Hepatocyte (in vitro differentiated cells): ENCODE measurements at places on chromosomes 5 and 9.

GRCh38 chr5:51279983-51280706 is 103.1 kb upstream of the ISL1 start:
- peak; percentile 35 for DNase-seq

GRCh38 chr9:109098960-109099308 is 20.8 kb downstream of the TMEM245 start:
- peak; percentile 28 for DNase-seq

- no peak for DNase-seq
These were observed 102.2 kb upstream of the CLINT1 start for GRCh38 chr5:157961176-157961575.

- DNase-seq = no peak
These were observed 34.1 kb downstream of the IRF1 start for GRCh38 chr5:132456296-132456986.

GRCh38 chr9:2338777-2339365 is 282.7 kb upstream of the VLDLR start:
- peak; percentile 12 for DNase-seq
